ENCODE measurements at places on chromosomes 5 and 9. TPM values are rescaled to one million over a fixed set of nuclear protein-coding genes. Genes with fewer than 3 reads are reported as not detected.

GRCh38 chr5:55392669-55393068 is 84.9 kb downstream of the MTREX start:
- no peak for DNase-seq

DNA sequence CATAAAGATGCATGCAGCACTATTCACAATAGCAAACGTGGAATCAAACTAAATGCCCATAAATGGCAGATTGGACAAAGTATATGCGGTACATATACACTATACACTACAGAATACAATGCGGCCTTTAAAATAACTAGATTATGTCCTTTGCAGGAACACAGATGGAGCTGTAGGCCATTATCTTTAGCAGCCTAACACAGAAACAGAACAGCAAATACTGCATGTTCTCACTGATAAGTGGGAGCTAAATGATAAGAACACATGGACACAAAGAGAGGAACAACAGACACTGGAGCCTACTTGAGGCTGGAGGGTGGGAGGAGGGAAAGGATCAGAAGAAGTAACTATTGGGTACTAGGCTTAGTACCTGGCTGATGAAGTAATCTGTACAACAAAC is 758.2 kb downstream of the TLE1 start:
- DNase-seq = no peak

GRCh38 chr5:151886546-151887275 is 37.9 kb downstream of the GLRA1 start:
- no peak for DNase-seq

GRCh38 chr9:131645078-131645776 is 94.6 kb downstream of the RAPGEF1 start:
- DNase-seq = no peak

DNA sequence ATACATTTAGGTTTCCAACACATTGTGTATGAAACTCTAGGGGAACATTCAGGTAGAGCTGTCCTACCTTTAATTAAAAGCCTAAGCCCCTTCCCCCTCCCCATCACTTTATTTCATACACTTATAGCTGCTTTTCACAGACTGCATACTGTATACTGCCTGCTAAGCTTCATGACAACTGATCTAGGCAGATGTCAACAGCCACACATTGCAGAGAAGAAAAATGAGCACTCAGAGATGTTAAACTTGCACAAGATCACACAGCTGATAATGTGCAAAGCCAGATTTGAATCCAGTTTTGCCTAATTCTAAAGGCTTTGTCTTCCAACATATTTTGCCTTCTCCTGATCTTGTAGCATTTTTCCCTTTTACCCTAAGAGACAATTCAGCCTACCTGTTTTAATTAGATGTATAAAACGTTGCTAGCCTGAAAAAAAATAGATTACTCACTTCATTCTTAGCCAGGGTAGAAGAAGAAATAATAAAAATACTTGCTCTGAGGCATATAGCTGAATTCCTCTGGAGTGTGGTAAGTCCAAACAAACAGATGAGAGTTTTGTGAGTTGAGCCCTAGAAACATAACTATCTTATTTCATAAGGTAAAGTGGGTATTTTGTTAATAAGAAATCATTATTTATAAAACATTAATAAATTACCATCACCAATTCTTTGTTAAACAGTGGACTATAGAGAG is 56.9 kb upstream of the CAST start:
- no peak for DNase-seq

- no peak for DNase-seq
Observed at GRCh38 chr5:146039420-146039819, 66.0 kb downstream of the PLAC8L1 start.

GRCh38 chr9:134170532-134171315 is 6.4 kb upstream of the RNU6ATAC start:
- DNase-seq = no peak

DNA sequence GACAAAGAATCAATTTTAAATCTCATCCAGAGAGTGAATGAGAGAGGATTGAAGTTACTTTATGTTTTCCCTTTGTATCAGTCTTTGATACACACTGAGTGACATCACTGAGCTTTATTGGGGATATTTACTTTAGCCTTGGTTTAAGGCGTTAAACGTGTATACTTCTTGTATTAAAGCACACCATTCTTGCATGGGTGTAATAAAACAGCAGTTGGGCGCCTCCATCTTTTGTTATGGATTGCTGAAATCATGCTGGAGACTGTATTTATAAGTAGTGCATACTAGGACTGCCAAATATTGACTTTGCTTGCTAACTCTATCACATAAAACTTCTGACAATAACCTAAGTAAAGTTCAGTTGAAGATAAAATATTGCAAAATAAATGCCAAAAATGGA is 1755.8 kb upstream of the WWC1 start:
- no peak for DNase-seq

GRCh38 chr9:36110434-36110833 is 26.1 kb upstream of the GLIPR2 start:
- no peak for DNase-seq

DNA sequence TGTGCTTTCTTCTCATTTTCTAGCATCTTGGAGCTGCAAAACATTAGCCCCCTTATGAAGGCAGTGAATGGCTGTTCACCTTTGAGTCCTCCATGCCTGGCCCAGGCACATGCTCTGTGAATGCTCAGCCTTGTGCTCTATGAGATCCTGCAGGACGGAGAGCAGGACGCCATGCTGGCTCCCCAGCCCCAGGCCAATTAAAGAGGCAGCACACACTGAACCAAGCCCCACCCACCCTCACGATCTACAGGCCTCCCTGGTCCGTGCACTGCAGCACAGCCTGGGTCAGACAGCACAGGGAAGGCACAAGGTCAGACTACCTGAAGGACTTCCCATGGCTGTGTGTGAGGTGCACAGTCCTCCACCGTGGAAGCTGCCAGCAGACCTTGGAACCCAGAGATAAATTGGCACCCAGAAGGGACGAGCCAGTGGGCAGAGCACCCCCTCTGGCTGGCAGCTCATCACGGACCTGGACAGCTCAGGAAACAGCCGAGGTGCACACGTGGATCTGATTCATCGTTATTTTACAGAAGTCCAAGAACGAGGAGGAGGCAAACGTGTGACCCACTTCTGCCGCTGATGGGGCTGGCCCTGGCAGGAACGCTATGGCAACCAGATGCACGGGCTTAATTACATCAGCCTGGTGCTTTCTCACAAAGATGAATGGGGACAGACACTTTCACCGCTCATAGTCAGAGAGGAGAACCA is 59.5 kb downstream of the OLFM1 start:
- no peak for DNase-seq

GRCh38 chr5:35143841-35144240 is 86.4 kb downstream of the PRLR start:
- DNase-seq = no peak

DNA sequence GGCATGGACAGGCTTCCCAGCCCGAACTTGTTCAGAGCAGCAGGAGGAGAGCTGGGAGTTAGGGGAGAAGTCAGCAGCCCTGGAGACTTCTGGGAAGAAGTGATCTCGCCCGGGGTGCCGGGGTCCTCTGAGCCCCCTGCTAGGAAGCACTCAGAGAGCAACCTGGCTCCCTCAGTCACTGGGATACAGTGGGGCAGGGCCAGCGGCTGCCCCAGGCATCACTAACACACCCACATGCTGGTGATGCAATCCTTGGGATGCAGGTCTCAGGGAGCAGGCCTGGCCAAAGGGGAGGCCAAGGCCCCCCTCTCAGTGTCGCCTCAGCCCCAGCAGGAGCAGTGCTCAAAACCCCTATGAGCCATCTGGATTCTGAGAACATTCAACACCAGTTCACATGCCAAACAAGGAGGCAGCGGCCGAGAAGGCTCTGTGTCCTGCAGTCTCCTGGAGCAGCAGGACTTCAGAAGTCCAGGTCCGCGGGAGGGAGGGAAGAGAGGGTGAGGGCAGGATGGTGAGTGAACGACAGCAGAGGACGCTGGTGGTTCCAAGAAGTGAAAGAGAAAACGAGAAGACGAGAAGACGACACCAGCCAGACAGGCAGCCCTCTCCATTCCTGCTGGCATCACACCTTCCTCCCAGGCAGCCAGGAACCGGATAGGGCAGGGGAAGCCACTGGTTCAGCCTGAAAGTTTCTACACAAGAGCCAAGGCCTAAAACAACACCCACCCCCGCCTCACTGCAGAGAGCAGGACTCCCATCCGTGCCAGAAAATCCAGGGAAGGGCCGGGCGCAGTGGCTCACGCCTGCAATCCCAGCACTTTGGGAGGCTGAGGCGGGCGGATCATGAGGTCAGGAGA is 2.3 kb downstream of the PNPLA7 start:
- no peak for DNase-seq

DNA sequence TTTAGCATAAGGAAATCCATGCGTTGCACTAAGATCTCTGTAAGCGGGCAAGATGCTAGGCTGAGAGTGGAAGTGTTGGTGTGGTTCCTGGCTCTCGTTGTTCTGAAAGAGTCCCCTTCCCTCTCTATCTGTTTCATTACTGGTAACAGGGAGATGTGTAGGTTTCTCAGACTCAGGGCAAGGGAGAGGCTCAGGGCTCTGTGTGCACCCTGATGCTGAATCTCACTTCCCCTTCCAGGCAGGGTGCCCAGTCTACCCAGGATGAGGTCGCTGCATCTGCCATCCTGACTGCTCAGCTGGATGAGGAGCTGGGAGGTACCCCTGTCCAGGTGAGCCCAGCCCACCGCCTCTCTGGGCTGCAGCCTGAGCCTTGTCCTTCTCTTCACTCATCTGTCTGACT is 45.7 kb downstream of the STOM start:
- DNase-seq = no peak

GRCh38 chr9:116990592-116990991 is 303.5 kb downstream of the TRIM32 start:
- no peak for DNase-seq

DNA sequence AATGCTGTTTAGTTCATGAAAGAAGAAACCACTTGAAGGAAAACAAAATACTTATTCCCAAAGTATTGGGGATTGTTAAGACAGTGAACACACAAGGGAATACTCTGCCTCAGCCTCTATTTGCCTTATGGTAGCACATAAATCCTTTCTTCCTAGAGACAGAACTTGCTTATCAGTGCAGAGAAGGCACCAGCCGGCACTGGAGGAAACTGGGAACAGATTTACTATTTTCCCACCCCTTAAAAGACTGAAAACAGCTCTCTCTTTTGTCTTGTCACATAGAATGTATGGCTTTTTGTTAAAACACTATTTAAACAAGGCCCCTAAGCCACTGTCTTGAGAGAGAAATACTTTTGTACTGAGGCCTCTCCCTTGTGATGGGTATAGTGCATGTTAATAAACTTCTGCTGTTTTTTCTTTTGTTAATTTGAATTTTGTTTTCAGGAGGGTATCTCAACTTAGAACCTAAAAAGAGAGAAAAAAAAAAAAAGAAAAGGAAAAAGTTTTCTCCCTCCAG is 40.7 kb upstream of the EDIL3 start:
- no peak for DNase-seq

DNA sequence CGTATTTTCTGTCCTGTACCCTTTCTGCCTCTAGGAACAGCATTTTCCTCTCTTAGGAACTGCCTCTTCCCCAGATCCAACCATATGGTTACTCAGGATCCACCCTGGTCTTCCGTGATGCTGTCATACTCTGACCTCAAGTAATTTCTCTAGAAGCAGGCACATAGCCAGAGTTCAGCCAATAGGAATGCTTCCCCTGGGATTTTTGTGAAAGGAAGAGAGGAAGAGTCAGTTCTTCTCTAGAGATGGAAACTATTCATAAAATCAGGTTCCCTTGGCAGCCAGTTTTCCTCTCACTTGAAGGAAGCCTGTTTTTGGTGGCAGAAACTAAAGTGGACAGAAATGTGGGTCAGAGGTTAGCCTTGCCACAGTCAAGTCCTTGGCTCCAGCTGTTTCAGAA is 400.1 kb upstream of the PCSK5 start:
- DNase-seq = no peak

DNA sequence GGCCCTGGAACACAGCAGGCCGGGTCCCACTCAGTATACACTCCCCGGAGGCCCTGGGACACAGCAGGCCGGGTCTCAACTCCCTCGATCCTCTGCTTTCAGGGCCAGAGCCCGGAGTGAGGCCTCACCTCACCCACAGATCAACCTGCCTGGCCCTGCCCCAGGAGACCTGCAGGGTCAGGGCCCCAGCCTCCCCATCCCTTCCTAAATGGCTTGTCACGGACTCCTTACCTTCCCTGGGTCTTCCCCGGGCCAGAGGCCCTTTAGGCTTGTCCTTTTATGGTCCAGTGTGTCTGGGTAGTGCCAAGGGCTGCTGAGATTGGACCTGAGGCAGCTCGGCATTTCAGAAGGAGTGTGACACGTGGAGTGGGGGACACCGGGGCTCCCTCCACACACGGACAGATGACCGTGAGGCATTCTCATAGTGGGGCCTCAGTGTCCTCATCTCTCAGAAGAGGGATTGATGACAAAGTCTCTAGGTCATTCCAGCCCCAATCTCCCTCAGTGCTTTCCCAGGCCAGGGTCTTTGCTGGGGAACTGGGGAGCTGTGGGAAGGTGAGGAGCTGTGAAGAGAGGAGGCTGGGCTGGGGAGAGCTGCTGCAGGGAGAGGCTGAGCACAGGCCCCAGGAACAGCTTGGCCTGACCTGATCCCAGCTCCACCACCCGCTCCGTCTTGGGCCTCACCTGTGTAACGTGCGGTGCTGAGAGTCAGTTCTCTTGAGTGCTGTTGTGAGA is 18.0 kb upstream of the PLEKHG4B start:
- no peak for DNase-seq

- DNase-seq = no peak
Observed at GRCh38 chr5:174745590-174746103, 21.3 kb downstream of the MSX2 start.

GRCh38 chr9:81772144-81772543 is 82.8 kb upstream of the TLE1 start:
- DNase-seq = no peak

- DNase-seq = no peak
Observed at GRCh38 chr5:123454259-123454911, 31.2 kb upstream of the CEP120 start.

The SLC6A7 gene
- total RNA-seq = not detected

The DDX4 gene
- total RNA-seq = 85.8 TPM
